Effector memory CD4-positive, alpha-beta T cell (primary cell): ENCODE measurements at places on chromosomes 6 and 20.

DNA sequence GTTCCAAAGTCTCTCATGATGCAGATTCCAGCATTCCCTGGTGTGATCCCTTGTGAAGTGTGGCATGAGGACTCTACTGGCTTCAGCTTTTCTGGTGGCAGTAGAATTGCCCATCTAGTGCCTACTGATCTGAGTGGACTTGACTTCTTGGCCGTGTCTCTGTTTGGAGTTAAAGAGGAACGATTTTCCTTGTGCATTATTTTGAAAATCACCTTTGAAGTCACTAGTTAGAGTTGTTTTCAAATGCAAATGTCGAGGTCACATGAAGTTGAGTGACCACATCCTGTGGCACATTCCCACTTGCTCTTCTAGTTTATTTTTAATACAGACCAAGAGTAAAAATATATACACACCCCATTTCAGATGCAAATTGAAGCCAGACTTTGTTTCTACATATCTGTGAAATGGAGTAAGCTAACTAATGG, 270.7 kb upstream of the TAB2 start:
- no peak overlapping the region for H3K27ac ChIP-seq
- H3K4me1 ChIP-seq = peaks cover 21% of the 10 kb centered on the region
- peak overlapping the region; percentile 0 for H3K4me3 ChIP-seq
- no peaks in the 10 kb centered on the region for H3K27me3 ChIP-seq

- H3K27me3 ChIP-seq = no peaks in the 10 kb centered on the region
- no peak overlapping the region for H3K27ac ChIP-seq
- no peaks in the 10 kb centered on the region for H3K4me1 ChIP-seq
- DNase-seq = no peak
- no peak overlapping the region for H3K4me3 ChIP-seq
- no peaks in the 10 kb centered on the region for H3K36me3 ChIP-seq
Observed at GRCh38 chr6:44540881-44541280, 153.4 kb downstream of the CDC5L start.

DNA sequence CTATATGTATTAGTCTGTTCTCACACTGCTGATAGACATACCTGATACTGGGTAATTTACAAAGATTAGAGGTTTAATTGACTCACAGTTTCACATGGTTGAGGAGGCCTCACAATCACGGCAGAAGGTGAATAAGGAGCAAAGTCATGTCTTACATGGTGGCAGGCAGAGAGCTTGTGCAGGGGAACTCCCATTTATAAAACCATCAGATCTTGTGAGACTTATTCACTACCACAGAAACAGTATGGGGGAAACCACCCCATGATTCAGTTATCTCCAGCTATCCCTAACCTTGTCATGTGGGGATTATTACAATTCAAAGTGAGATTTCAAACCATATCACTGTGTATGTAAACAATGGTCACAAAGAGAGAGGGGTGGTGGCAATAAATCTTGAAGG, 6.6 kb downstream of the CST8 start:
- H3K4me1 ChIP-seq = no peaks in the 10 kb centered on the region
- DNase-seq = no peak
- H3K27me3 ChIP-seq = peaks cover 6% of the 10 kb centered on the region
- H3K27ac ChIP-seq = no peak overlapping the region
- no peak overlapping the region for H3K4me3 ChIP-seq

DNA sequence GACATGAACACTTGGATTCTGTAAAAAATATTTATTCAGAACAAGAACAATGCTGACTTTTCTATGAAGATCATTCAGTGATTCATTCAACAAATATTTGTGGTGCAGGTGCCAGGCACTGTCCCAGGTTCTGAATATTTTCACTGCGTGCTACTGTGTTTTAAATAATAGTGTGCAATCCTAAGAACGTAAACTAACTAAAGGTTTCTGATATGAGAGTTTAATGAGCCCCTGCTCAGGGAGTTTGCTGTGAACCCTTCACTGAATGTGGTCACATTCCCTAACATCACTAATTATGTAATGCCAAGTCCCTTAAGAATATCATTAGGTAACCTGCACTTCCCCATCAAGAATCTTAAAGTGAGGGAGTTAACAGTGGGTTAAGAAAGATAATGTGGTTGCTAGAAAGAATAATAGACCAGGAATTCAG, 1.7 kb upstream of the TMEM170B start:
- no peak for DNase-seq
- no peaks in the 10 kb centered on the region for H3K36me3 ChIP-seq
- no peak overlapping the region for H3K27ac ChIP-seq
- H3K4me3 ChIP-seq = no peak overlapping the region

DNA sequence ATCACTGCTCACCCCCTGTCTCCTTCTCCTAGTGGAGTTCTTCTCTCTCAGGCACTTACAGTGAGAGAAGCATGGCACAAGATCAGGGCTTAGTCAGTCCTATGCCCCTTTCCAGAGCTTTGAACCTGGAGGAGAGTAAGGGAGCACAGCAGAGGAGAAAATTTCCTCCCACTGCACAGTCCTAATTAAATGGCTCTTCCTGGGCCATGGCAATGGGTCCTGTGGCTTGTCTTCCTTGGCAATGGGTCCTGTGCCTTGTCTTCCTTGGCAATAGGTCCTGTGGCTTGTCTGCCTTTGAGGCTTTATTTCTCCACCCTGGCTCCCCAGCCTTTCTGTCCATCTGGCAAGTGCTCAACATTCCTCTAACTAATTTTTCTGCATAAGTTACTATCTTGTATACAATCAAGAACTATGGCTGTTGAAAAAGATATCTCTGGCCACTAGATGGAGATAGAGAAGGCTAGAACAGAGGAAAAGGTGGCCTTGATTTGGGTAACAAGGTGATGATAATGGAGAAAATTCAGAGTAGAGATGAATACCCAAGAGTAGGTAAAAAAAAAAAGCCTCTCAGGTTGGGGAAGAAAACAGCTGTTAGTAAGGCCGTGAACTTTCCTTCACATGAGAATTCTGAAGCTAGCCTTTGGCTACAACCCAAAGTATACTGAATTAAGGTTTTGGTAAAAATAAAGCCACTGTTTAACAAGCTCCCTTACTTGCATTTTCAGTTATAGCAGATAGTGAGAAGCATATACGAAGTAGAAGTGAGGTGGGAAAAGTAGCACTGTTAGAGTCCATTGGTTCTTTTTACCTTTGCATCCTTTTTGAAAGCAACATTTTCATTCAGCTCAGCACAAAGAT, 504.9 kb downstream of the DOK5 start:
- no peak overlapping the region for H3K27ac ChIP-seq
- no peaks in the 10 kb centered on the region for H3K36me3 ChIP-seq
- no peaks in the 10 kb centered on the region for H3K27me3 ChIP-seq
- H3K4me1 ChIP-seq = no peaks in the 10 kb centered on the region
- no peak overlapping the region for H3K4me3 ChIP-seq
